Heart left ventricle (tissue), 16 donors: ENCODE measurements at places on chromosomes 6 and 20. TPM values are rescaled to one million over a fixed set of nuclear protein-coding genes. Genes with fewer than 3 reads are reported as not detected.

The GABRR1 gene
- not detected for total RNA-seq

The VIP gene
- 0.54 TPM for total RNA-seq

The OR2B6 gene
- total RNA-seq, result not detected

The DUSP15 gene
- total RNA-seq, result 3.0 TPM

The RHAG gene
- not detected for total RNA-seq

The MOG gene
- 2.3 TPM for total RNA-seq

The HLA-F gene
- total RNA-seq, result 37.8 TPM

The SPINT3 gene
- not detected for total RNA-seq

The FOXP4 gene
- 16.0 TPM for total RNA-seq

The TUBB1 gene
- 0.19 TPM for total RNA-seq

The PBOV1 gene
- not detected for total RNA-seq

The PROKR2 gene
- total RNA-seq, result not detected

The GLO1 gene
- total RNA-seq, result 123 TPM

The KHDC1L gene
- total RNA-seq, result not detected

The CAGE1 gene
- total RNA-seq, result not detected

The SEMG1 gene
- not detected for total RNA-seq

The SYCP2L gene
- 0.65 TPM for total RNA-seq

The COL10A1 gene
- not detected for total RNA-seq

The JAG1 gene
- total RNA-seq, result 38.5 TPM

The NKX2-2 gene
- not detected for total RNA-seq

The SNAI1 gene
- total RNA-seq, result 1.2 TPM

The CST7 gene
- total RNA-seq, result 8.4 TPM

The SIRPB2 gene
- total RNA-seq, result 11.9 TPM

The OR2J3 gene
- not detected for total RNA-seq

The AVP gene
- not detected for total RNA-seq

The SLC22A16 gene
- not detected for total RNA-seq

The KCNK16 gene
- not detected for total RNA-seq

The GCNT2 gene
- 47.9 TPM for total RNA-seq

The LRRN4 gene
- total RNA-seq, result 0.16 TPM

The ZNF165 gene
- total RNA-seq, result 0.35 TPM

The SPDEF gene
- total RNA-seq, result 0.37 TPM

The TNF gene
- total RNA-seq, result 1.1 TPM

The PARD6B gene
- 3.0 TPM for total RNA-seq

The KCNK5 gene
- 0.08 TPM for total RNA-seq

The PM20D2 gene
- 11.5 TPM for total RNA-seq

The PPP1R14C gene
- 143 TPM for total RNA-seq

The SLC22A2 gene
- not detected for total RNA-seq

The PLCB4 gene
- 15.1 TPM for total RNA-seq

The PKHD1 gene
- total RNA-seq, result not detected

The THBD gene
- 19.9 TPM for total RNA-seq

The TFAP2A gene
- 0.16 TPM for total RNA-seq

The BTN1A1 gene
- total RNA-seq, result not detected

The OOEP gene
- not detected for total RNA-seq

The VEGFA gene
- 214 TPM for total RNA-seq

The SLC22A7 gene
- total RNA-seq, result not detected

The SCGN gene
- 12.0 TPM for total RNA-seq

The POPDC3 gene
- 44.5 TPM for total RNA-seq

The CST4 gene
- not detected for total RNA-seq
